Left lobe of liver (tissue), 2 donors: ENCODE measurements at places on chromosomes 11 and 22. TPM values are rescaled to one million over a fixed set of nuclear protein-coding genes. Genes with fewer than 3 reads are reported as not detected.

- no peak for DNase-seq
These were observed 133.6 kb downstream of the DSCAML1 start for GRCh38 chr11:117663414-117663813.

TPBGL gene
- not detected for total RNA-seq

- no peak for DNase-seq
These were observed 438.0 kb downstream of the LUZP2 start for GRCh38 chr11:24934733-24935439.

TBCEL gene
- total RNA-seq: 20.5 TPM

- no peak for DNase-seq
These were observed 140.0 kb downstream of the NECTIN1 start for GRCh38 chr11:119589001-119589400.

DNA sequence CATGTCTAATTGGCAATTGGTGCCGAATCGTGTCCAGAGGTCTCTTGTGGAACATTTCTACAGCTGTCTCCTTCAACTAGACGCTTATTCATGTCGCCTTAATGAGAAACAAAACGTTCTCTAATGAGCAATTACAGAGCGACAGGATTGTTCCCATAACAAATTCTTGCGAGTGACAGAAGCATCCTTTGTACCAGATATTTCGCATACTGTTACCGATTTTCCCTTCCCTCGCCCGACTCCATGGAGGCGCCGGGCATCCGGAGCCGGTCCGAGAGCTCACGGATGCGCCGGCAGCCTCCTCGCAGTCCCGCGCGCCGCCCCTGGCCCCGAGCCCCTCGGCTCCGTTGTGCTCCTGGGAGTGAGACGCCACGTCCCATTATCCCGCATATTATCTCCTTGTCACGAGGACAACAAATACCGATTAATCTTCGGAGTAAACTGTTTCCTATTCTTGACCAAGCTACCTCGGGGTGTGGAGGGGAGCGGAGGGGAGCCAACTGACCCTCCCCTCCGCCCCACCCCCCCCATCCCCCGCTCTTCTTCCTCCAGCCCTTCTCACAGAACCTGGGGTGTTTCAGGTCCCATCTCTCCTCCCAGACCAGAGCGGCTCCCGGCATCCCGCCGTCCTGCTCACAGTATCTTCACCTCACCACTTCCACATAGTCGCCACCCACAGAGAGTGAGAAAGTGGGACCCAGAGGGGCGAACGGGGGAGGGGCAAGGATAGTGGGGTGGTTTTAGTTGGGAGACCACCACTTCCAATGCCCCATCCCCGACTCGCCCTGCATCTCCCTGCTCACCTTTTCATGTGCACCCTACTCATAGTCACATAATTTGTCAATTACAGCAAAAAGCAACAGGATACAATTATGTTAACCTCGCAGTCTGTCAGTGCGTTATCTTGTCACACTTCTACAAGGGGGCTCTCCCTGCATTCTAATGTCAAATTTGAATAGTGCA is 11.4 kb downstream of the PAX6 start:
- DNase-seq: no peak
